ENCODE measurements at places on chromosomes 4 and X.

DNA sequence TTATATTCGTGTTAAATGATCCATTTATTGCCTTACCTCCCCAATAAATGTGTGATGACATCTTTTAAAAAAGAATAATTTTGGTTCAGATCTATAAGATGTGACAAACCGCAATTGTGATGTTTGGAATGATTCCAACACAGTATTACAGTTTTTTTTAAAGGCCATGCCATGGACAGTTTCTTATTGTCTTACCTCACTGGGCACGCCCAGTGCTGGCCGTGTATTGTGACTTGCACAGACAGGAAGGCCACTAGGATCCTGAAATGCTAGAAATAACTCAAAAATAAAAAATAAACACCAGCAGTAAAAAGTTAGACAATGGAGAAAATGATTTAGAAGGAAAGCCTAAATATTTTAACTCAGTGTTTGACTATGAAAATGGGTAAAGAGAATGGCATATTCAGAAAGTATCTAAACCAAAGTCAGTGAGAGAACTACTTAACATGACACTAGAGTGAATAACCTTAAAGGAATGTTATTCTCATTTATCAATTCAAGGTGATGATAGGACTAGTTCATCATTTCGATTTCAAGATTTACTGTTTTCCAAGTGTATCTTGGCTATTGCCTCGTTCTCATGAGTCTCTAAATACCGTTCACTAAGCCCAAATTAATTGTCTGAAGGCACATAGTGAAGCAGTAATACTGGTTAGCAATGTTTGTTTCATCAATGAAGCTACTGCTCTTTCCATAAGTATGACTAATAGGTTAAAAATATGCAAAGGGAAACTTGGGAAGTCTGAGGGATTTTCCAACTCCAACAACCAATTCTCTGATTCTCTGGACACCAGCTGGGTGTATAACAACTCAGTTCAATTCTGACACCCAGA is 46.1 kb upstream of the VEGFC start:
- DNase-seq: no peak

DNA sequence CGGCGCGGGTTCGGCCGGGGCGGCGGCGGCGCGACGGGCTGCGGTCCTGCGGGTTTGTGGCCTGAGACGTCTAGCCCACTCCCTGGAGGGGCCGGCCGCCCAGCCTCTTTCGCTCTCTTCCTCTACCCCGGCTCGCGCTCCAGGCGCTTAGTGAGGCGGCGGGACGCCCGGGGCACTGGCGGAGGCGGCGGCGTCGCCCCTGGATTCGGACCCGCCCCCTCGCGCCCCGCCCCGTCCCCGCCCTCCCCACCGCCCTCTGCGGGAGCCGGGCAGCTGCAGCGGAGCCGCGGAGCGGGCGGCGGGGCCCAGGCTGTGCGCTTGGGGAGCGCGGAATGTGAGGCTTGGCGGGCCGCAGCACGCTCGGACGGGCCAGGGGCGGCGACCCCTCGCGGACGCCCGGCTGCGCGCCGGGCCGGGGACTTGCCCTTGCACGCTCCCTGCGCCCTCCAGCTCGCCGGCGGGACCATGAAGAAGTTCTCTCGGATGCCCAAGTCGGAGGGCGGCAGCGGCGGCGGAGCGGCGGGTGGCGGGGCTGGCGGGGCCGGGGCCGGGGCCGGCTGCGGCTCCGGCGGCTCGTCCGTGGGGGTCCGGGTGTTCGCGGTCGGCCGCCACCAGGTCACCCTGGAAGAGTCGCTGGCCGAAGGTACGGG is at the start of gene BMP2K:
Gene BMP2K (plus strand): TSS at position 272 of the 650 bp plus-strand sequence. CDS start 194 bp downstream, at position 466.
- DNase-seq: peak; percentile 47

GRCh38 chr4:11469650-11470437 is 41.1 kb upstream of the HS3ST1 start:
- DNase-seq: no peak

GRCh38 chr4:121696170-121696580 is 605 bp downstream of the ANXA5 start:
- DNase-seq: peak; percentile 57

- DNase-seq: no peak
Measured at GRCh38 chr4:46648088-46648744, 258.3 kb upstream of the GABRA2 start.

- DNase-seq: no peak
Measured at GRCh38 chr4:157655096-157655809, 434.7 kb downstream of the GRIA2 start.

DNA sequence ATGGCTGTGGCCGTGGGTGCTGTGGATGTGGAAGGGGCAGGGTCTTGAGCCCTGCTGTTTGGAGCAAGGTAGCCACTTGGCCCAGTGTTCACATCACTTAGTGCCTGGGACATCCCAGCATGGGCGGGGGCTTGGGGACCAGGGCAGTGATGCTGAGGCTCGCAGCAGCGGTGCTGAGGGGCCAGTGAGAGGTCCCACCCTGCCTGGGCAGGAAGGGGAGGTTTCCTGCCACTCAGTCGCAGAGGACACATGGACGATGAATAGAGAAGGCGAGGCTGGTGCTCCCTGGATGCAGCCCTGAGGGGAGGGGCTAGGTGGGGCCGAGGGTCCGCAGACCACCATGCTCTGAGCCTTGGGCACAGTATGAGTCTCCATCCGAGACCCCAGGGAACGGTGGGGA is 25.7 kb downstream of the DOK7 start:
- DNase-seq: no peak

DNA sequence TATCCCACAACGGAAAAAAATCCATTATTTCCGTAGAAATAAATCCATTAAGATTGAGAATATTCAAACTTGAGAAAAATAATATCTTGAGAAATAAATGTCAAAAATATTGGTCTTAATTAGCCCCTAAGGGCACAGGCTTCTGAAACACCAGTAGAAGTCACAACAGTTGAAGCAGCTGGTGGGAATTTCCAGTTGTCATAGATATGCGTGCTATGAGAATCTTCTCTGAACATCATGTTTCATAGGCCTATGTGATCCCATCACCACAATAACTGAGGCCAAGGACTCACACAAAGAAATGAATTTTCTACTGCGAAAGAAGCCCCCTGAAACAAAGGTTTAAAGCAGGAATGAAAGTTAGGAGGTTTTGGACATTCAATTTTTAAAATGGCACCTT is 292.0 kb downstream of the DTHD1 start:
- no peak for DNase-seq

GRCh38 chr4:53541577-53542206 is 49.6 kb downstream of the LNX1 start:
- DNase-seq: peak; percentile 96

DNA sequence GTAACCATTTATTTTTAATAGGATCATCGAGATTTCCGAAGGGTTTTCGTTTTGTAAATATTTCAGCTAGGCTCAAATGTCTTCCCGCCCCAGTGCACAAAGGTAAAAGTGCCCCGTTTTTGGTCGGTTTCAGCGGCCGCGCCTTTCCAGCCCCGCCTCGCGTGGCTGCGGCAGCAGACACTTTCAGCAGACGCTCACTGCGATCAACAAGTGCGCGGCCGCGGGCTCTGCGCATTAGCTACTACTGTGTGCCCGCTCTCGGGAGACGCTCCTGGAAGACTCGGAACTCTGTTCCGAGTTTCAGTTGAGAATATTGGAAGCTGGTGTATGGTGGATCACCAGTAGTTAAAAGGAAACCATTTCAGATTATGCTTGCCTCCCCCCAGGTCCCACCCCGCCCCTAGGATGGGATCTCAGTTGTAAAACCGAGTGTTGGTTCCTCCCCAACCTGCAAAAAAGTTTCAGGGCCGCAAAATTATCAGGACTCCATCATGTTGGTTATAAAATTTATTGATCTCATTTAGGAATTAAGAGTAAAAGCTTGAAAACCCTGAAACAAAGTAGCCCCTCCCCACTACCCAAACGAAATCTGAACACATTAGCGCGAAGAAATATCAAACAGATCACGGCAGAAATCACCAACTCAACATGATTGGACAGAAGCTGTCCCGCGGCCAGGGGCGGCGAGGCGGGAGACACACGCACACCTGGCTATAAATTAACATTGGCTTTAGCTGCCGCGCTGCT is 2.2 kb downstream of the SOX3 start:
- no peak for DNase-seq

GRCh38 chr4:73851293-73851692 is 1.8 kb upstream of the PF4V1 start:
- DNase-seq: no peak

DNA sequence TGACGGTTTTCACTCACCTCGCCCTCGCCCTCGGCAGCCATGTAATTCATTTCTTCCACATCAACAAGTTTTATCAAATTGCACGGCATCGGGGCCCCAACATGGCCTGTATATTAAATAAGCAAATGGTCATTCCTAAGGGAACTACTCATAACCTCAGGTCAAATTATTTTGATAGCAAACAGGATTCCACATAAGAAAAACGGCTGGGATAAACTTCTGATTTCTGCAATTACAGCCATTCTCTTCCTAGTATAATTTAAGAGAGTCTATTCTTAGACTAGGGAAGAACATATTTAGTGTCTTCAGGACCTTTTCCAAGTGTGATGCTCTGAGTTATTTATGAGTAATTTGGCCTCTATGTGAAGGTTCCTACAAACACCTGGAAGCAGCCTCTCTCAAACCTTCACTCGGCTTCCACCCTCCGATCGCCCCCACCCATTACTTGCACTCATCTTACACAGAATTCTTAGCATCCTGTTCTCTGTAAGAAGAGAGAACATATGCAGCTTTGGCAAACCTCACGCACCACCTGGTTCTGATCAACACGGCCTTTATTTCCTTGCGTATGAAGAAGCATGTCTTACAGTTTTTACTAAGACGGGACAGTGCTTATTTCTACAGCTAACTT is 29.4 kb upstream of the CENPU start:
- DNase-seq: peak; percentile 87

DNA sequence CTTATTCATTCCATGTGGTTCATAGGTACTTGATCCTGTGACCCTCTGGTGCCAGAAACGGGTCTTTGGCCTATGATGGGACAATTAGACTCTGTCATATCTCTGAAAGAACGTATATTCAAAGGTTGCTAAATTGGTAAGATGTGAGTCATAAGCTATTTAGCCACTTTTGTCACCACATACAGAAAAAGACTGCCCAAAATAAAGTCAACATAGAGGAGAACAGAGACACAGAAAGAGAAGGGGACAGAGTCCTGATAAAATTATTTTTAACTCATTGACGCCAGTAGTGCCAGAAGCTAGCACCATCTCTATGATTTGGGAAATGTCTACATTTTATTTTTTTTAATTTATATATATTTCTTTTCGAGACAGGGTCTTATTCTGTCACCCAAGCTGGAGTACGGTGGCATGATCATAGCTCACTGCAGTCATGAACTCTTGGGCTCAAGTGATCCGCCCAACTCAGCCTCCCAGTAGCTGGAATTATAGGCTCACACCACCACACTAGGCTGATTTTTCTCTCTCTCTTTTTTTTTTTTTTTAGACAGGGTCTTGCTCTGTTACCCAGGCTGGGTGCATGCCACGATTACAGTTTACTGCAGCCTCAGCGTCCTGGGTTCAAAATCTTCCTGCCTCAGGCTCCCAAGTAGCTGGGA is 92.1 kb upstream of the COX18 start:
- no peak for DNase-seq

DNA sequence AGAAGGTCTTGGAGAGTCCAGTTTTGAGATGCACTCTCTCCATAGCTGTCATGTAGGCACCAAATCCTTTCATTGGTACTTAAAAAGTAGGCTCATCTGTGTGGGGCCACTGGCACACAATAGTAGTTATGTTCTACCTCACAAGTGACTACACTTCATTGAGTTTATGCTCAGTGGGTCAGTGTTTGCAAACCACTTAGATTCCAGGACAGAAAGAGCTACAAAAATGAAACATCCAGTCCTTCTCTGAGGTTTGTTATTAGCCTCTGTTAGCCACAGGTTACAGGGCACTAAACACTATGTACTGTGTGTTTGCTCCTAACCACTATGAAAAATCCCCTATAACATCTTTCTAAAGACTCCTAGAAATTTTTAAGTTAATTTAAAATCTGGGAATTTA is 13.8 kb downstream of the RAB28 start:
- no peak for DNase-seq

- no peak for DNase-seq
Measured at GRCh38 chr4:175891851-175892250, 79.8 kb upstream of the GPM6A start.

- DNase-seq: no peak
Measured at GRCh38 chr4:90209922-90210321, 82.7 kb downstream of the CCSER1 start.

GRCh38 chr4:10072420-10073017 is 44.1 kb downstream of the WDR1 start:
- DNase-seq: no peak

GRCh38 chr4:4555916-4556315 is 14.1 kb upstream of the STX18 start:
- no peak for DNase-seq

GRCh38 chr4:168859888-168860694 is 150.0 kb downstream of the CBR4 start:
- DNase-seq: no peak

All from fibroblast of the conjunctiva (primary cell).